ENCODE measurements at places on chromosomes 11 and 22.

DNA sequence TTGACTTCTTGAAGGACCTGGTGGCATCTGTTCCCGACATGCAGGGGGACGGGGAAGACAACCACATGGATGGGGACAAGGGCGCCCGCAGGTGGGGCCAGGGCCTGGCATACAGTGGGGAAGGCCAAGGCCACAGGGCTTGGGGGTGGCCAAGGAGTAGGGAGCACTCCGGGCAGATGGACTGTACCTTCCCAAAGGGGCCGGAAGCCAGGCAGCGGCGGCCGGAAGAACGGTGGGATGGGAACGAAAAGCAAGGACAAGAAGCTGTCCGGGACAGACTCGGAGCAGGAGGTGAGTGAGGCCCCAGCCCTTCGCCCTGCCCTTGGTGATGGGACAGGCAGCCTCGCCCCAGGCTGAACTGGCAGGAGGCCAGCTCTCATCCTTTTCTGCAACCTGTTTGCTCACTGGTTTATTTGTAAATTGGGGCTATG is 1.2 kb downstream of the DRAP1 start:
- DNase-seq: no peak

DNA sequence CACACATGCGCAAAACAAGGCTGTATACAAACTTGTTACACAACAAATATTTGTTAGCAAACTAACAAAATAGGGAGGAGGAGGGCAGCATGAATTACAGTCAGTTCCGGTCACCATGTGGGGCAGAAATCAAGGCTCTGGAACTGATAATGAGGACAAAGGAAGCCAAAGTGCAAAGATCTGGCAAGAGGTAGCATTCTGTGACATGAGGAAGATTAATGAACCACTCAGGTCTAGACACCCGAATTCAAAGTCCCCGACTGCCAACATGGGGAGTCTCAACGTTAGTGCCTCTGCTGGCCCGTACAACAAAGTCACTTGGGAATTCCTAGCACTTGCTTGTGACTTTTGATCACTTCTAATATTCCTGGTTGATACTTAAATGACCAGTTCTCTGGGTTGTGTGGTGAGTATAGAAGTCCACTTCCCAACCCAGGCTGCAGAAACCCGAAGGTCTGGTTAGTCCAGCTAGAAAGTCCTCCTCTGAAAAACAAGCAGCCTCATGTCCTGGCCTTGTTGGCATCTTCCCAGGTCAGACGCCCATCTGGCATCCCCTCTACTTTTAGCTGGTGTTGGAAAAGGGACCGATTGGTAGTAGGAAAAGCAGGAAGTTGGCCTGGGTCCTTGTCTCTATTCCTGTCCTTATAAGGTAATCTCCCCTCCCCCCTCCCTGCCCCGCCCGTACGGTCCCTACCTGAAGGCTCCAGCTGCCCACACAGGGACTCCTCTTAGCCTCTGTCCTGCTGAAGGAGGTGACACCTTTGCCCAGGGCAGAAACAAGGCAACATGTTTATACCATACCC is 1.6 kb downstream of the SUN2 start:
- peak; percentile 73 for DNase-seq

- DNase-seq: no peak
Measured at GRCh38 chr22:50548040-50548920, 2.6 kb downstream of the KLHDC7B start.

DNA sequence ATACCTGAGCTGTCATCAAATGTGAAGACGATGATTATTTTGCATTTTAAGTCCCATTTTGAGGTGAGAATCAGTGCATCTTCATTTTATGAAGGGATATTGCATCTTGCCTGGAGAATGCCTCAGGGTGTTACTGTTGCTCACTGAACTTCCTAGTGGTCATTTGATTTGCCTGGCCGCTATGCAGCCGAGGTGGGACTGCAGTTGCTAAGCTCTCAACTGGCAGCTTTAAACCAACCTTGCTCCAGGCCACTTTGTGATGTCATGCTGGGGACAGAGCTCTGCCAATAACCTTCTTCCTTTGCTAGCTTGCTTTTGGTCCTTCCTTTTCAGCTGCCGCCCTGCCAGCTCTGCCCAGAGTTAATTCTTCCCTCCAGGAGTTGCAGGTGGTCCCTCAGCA is 409.4 kb upstream of the B3GAT1 start:
- no peak for DNase-seq

- DNase-seq: no peak
Measured at GRCh38 chr11:17423533-17424310, 35.3 kb upstream of the KCNJ11 start.

All from fibroblast of skin of scalp (primary cell).